ENCODE measurements at places on chromosomes 3 and 15.
A peak's percentile ranks its signal among the peaks of the same experiment; 100 is the strongest.

DNA sequence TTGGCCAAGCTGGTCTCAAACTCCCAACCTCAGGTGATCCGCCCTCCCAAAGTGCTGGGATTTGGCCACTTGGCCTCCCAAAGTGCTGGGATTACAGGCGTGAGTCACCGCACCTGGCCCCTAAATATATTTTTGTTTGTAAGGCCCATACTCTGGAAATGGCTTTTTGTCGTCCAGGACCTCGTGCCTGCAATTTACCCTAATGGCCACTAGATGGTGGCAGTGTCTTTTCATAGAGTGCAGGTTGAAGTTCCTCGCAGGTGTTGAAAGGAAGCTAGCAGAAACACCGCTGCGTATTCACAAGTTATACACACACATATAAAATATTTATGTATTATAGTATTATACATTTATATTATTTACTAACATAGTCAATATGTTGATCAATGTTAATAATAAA lies 97.2 kb downstream of the LRTM1 start:
- no peak for DNase-seq

GRCh38 chr3:159779883-159780282 lies 208.8 kb upstream of the IL12A start:
- no peak for DNase-seq

DNA sequence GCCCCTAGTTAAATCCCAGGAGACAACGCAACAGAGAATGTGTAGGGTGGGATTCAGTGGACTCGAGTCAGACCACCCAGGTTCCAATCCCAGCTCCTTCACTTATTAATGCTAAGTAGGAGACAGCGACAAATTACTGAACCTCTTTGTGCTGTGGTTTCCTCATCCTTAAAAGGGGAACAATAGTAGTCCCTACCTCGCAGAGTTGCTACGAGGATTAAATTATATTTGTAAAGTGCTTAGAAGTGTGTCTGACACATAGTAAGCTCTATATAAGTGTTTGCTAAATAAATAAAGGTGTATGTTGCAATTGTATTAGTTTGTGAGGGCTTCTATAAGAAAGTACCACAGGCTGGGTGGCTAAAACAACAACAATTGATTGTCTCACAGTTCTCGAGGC lies 58.0 kb upstream of the PPARG start:
- no peak for DNase-seq

DNA sequence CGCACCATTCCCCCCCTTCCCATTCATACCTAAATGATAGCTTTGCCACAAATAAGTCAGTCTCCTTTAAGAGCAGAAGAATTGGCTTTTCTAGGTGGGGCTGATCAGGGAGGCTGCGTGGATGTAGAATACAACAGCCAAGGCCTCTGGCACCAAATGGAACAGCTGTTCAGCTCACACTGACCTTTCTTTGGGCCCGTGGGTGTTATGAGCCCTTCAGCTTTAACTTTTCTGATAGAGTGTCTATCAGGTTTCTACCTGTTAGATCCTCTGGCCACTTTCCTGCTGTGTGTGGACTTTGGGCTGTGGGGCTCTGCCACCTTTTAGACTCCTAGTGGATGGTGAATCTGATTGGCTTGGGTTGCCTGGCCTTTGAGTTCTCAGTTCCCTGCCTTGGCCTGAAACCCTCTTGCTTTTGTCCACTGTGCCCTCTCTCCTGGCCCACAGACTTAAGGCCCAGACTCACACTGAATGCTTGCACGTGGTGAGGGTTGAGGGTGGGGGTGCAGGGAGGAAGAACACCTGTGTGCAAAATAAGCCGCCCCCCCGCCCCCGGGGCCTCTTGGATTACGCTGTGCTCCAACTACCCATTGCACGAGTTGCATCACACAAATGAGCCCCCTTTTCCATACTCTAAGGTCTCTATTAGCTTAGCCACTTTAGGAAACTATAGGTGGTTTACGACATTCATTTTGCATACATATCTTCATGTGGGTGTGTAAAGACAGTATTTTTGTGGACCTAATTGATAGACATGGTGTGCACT lies 1.3 kb upstream of the RFX7 start:
- peak; percentile 80 for DNase-seq

GRCh38 chr3:146638718-146639117 lies 33.6 kb upstream of the PLSCR5 start:
- DNase-seq = no peak

GRCh38 chr15:74393423-74393822 lies 26.0 kb upstream of the CYP11A1 start:
- DNase-seq = no peak

GRCh38 chr3:65597226-65597951 lies 441.3 kb downstream of the MAGI1 start:
- no peak for DNase-seq

- DNase-seq = no peak
Measured at GRCh38 chr3:9820946-9821345, 10.9 kb downstream of the TTLL3 start.

DNA sequence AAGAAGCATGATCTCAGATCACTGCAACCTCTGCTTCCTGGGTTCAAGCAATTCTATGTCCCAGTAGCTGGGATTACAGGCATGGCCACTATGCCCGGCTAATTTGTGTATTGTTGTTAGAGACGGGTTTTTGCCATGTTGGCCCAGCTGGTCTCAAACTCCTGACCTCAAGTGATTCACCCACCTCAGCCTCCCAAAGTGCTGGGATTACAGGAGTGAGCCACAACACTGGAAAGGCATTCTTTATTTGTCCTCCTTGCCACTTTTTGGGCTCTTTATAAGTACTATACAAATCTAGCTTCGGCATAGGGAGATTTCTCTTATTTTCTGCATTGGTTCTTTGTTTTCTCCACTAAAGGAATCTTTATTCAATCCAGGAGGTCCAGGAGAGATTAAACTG lies 18.6 kb downstream of the CMTM8 start:
- DNase-seq = no peak

DNA sequence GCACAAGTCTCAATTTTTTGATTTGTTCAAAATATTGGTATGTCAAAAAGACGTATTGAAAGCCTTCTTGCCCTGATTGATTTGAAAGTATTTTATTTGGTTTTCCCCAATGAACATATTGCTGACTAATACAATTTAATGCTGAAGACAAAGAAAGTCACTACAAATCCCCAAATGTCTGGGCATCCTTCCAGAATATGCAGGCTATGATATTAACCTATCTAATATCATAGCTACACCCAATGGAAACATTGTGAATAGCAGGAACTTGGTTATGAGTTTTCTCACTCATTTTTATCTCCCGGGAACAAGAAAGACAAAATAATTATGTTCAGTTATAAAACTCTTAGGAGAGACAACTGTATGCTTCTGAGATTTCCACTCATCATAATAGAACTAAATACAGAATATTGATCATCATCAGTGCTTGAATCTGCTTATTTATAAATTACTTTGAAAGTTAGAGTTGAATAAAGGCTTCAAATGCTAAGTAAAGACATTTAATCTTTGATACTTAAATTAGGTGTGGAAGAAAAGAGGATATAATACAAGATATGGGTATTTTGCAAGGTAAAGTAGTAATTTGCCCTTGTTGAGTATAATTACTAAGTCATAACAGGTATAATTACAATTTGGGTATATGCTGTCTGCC lies 483.9 kb downstream of the RBMS3 start:
- DNase-seq = no peak

- DNase-seq = no peak
Measured at GRCh38 chr3:62128051-62128450, 245.3 kb downstream of the FEZF2 start.

DNA sequence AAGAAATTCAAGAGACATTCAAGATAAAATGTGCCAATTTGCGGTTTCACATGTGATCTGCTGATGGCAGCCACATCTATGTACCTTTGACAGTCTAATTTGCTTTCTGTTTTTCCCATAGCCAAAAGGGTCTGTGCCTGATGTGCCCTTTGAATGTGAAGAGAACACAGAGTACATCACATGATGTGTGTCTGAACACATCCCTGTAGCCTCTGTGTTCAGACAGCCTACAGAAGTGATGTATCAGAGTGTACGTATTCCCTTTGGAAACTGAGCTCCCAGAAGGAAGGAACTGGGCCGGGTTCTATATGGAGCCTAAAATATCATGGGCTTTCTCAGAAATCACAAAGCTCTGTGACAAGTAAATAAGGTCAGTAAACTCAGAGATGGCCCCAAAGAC lies 52.4 kb downstream of the BOC start:
- DNase-seq = no peak

- DNase-seq = no peak
Measured at GRCh38 chr3:119690043-119690656, 12.7 kb upstream of the CFAP91 start.

DNA sequence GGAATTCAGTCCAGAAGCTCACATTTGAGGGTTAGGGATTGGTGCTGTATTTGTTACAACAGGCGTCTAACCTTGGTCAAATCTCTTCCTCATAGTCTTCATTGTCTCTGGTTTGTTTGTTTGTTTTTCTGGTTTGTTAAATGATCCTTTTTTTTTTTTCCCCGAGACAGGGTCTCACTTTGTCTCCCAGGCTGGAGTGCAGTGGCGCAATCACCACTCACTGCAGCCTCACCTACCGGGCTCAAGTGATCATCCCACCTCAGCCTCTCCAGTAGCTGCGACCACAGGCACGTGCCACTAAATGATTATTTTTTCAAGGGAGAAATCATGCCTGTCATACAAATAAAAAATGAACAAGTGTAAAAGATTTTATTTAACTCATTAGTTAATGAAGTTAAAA lies 14.3 kb upstream of the ADPGK start:
- DNase-seq = no peak

DNA sequence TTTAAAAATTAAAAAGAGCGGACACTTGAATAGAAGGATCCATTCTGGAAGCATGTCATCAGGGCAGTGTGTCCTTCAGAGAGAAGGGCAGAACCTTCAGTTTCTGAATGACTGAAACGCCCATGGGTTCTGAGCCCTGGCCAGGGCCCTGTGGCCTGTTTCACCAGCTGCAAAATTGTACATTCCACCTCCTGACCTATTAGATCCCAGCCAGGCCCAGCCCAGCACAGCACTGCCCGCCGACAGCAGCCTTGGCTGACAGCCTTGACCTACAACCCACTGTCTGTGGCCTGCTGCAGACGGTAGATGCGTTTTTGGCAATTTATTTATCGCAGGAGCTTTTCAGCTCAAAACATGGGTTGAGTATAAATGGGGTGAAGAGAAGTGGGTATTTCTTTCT lies 5.9 kb upstream of the POLG start:
- no peak for DNase-seq

- no peak for DNase-seq
Measured at GRCh38 chr15:90441027-90441426, 53.0 kb downstream of the IQGAP1 start.

- no peak for DNase-seq
Measured at GRCh38 chr15:41849204-41849603, 10.6 kb downstream of the PLA2G4B start.

- DNase-seq = no peak
Measured at GRCh38 chr15:40595773-40596172, 1.7 kb downstream of the KNL1 start.

DNA sequence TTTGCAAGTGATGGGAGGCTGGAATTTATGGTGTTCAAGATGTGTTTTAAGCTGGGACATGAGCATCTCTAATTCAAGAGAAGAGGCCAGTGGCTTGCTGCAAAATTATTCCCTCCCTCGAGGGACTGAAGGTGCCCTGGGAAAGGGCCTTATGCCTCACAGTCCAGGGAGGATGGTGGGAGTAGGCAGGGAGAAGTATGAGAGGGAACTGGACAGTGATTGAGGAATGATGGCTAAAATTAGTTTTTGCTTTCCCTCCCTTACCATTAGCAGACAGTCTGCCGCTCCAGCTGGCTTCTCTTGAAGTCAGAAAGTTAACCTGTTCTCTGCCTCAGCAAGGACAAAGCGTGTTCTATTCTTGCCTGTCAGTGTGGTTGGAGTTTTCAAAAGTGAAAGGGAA lies 139.8 kb upstream of the SEMA6D start:
- DNase-seq = no peak

GRCh38 chr3:132344666-132345280 lies 27.6 kb downstream of the ACP3 start:
- no peak for DNase-seq

- no peak for DNase-seq
Measured at GRCh38 chr3:50156549-50157493, 1.7 kb downstream of the SEMA3F start.

- DNase-seq = no peak
Measured at GRCh38 chr15:89203705-89204273, 17.6 kb downstream of the RLBP1 start.

- DNase-seq = no peak
Measured at GRCh38 chr3:131038326-131038725, 11.6 kb downstream of the NEK11 start.

- no peak for DNase-seq
Measured at GRCh38 chr3:123528130-123528529, 56.7 kb downstream of the HACD2 start.

DNA sequence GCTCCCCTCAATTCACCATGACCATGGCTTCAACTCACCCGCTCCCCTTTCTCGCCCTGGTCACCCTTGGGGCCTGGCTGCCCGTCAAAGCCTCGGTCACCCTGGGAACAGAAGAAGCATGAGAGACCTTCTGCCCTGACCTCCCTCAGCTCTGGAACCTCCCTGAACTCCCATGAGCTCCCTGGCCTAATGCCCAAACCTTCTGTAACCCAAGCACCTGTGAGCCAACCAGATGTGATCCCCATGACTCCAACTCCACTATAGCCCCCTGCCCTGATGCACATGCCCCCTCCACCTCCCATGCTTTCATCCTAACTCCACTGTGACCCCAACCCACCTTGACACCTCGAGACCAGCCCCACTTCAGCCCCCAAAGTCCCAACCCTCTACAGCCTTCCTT lies 3.5 kb upstream of the UCN2 start:
- no peak for DNase-seq

GRCh38 chr3:33318710-33319380 lies 41.6 kb downstream of the FBXL2 start:
- DNase-seq = no peak

- DNase-seq = no peak
Measured at GRCh38 chr3:126859415-126860246, 123.3 kb upstream of the PLXNA1 start.

GRCh38 chr3:47020311-47020710 lies 40.8 kb downstream of the NBEAL2 start:
- DNase-seq = no peak

GRCh38 chr15:99143242-99143641 lies 38.4 kb downstream of the SYNM start:
- DNase-seq = no peak

DNA sequence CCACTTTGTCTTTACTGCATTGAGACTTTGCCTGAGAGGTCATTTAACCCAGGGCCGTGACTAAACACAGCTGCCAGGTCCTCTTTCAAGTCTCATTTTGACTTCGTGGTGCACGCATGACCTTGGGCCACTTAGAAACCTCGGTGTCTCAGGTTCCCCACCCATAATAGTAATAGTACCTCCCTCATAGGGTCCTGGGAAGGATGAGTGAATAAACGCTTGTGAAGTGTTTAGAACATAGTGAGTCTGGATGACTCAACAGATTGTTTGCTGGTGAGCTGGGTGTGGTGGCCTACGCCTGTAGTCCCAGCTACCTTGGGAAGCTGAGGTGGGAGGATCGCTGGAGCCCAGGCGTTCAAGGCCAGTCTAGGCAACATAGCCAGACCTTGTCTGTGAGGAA lies 56.3 kb downstream of the BDH1 start:
- no peak for DNase-seq

GRCh38 chr3:125003369-125003853 lies 52.4 kb downstream of the HEG1 start:
- DNase-seq = no peak

- no peak for DNase-seq
Measured at GRCh38 chr3:33883538-33883950, 85.1 kb downstream of the PDCD6IP start.

- DNase-seq = no peak
Measured at GRCh38 chr3:85376131-85376530, 417.3 kb downstream of the CADM2 start.
